ENCODE measurements at places on chromosomes 7 and 10. TPM values are rescaled to one million over a fixed set of nuclear protein-coding genes. Genes with fewer than 3 reads are reported as not detected.
A peak's percentile ranks its signal among the peaks of the same experiment; 100 is the strongest.

GRCh38 chr10:69641261-69641980 is 11.4 kb downstream of the FAM241B start:
- DNase-seq, result peak; percentile 43

- DNase-seq, result no peak
Measured at GRCh38 chr7:83947260-83947659, 247.3 kb downstream of the SEMA3A start.

Gene NPC1L1
- not detected for total RNA-seq

DNA sequence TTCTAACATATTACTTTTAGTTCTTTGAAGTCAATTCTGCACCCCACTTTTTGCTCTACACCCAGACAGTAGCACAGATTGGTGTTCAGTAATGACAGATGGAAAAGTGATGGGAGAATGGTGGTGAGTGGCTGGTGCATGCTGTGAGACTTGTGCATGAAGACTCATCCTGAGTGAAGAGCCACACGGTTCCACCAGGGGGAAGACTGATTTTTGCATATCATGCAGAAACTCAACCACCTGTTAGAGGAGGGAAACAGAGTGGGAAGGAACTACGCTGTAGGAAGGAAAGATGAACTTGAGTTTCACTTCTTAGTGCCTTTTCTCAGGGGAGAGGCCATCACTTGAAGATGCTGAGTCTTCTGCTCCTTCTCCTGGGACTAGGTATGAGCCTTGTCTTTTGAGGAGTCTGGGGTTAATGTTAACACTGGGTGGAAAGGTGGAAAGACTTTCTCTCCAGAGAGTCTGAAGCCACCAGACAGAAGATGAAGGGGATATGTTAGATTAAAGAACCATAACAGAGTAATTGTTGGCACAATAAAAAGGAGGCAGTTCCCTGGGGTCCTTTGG is 9.3 kb upstream of the PRSS1 start:
- no peak for DNase-seq

GRCh38 chr10:121644501-121644900 is 46.3 kb upstream of the FGFR2 start:
- DNase-seq, result no peak

Gene OR13A1
- not detected for total RNA-seq

GRCh38 chr7:2109936-2110609 is 122.7 kb downstream of the MAD1L1 start:
- peak; percentile 88 for DNase-seq

Gene PIK3CG
- not detected for total RNA-seq

Gene TUBB8
- not detected for total RNA-seq

- no peak for DNase-seq
Measured at GRCh38 chr7:98256431-98256830, 4.4 kb upstream of the TECPR1 start.

GRCh38 chr10:29816801-29817558 is 182.2 kb upstream of the SVIL start:
- DNase-seq, result no peak

Gene EXOC4
- 65.1 TPM for total RNA-seq

DNA sequence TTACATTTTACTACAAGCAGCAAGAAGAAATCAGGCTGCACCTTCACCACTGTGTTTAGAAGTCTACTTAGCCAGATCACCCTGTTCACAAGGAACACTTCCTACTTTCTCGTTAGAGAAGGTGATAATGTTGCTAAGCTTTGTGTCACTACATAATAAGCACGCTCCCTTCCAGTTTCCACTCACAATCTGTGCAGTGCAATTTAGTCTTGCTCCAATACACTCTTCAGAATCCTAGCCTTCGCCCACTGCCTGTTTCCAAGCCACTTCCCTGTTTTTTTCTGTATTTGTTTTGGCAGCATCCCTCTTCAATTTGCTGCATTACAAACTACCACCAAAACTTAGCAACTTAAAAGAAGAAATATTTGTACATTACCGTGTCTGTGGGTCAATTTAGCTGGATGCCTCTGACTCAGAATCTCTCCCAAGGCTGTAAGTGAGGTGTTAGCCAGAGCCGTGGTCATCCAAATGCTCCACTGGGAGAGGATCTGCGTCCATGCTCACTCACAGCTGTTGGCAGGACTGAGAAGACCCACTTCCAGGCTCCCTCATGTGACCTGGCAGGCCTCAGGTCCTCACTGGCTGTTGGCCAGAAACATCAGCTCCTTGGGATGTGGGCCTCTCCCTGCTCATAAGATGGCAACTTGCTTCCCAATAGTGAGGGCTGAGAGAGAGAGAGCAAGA is 110.4 kb downstream of the PON1 start:
- peak; percentile 49 for DNase-seq

Gene CFAP58
- not detected for total RNA-seq

Gene GIMAP5
- total RNA-seq, result not detected

DNA sequence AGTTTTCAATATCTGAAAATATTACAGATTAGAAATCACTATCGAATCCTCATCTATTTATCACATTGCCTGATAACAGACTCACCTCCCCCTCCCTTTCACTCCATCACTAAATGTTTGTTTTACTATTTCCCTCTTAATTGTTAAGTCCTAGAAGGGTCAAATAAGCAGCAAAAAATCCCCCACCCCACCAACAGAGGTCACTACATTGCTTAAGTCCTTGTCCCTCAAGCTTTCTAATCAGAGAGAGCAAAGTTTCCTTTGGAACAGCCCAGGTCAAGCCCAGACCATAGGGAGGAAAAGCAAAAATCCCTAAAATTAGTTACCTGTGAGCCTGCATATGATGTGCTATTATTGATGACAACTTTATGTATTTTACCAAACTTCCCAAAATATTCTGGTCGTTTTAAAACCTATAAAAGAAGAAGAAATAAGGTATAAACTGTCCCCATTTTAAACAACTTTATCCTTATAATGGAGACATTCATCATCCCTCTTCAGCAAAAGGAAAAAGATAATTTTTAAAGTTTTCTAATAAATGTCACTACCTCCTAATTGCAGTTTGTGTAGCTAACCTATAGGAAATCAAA is 95.0 kb downstream of the CNOT4 start:
- peak; percentile 38 for DNase-seq

Gene SPDYE2B
- not detected for total RNA-seq

Gene PLCE1
- total RNA-seq, result 0.70 TPM

DNA sequence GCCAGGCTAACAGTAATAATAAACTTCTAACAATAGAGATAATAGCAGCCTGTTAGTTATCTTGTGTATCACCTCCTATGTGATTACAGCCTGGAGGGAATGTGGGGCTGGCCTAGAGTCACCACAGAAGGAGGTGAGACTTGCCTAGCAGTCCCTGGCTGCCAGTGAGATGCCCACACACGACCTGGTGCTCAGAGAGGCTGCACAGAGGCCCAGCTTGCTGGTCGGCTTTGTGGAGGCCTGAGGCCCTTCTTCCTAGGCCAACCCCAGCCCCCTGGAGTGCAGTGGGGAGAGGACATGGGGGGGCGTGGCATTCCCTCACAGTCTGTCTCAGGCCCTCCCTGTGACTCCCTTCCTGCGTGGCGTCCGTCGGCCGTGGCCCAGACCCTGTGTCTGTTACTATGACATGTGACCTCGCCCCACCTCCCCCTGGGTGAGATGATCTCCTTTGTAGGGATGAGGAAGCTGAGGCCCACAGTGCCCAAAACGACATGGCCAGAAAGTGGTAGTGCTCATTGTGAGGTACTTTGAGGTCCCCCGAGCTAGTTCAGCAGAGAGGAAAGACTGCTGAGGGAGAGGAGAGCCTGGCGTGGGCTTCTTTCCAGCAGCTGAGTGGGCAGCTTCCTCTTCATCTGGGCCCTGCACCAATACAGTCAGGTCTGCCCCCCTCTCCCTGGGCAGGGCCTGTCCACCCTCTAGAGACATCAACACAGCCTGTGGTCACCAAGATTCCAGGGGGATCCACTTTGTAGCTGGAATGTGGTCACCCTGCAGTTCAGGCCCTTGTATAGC is 29.7 kb downstream of the UNC5B start:
- no peak for DNase-seq

- DNase-seq, result no peak
Measured at GRCh38 chr7:65001291-65001814, 5.1 kb downstream of the ERV3-1 start.

- no peak for DNase-seq
Measured at GRCh38 chr7:8113184-8113583, 144.6 kb downstream of the GLCCI1 start.

Gene CTTNBP2
- total RNA-seq, result not detected

Measured in Caki2 (cell line).